ENCODE measurements at places on chromosomes 1 and 21.

DNA sequence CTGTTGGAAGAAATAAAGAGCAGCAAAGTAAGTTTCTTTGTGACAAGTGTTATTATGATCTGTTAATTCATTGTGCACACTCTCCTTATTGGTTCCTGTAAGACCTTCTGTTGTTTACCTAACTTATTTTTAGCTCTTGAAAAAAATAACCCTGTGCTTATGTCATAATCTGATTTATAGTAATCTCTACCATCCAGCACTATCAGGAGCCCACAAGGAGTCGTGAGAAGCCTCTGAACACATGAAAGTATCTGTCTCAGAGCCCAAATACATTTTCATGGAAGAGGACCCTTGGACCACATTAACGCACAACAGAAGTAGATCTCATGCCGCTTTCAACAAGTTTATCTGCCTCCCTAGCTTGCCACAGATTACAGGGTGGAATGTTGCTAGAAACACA lies 45.8 kb downstream of the CENPF start:
- DNase-seq = no peak

- DNase-seq = no peak
These were observed 115.6 kb upstream of the GUCA2B start for GRCh38 chr1:42037586-42037985.

GRCh38 chr1:233614173-233614742 lies 352 bp downstream of the KCNK1 start:
- DNase-seq = peak; percentile 7

GRCh38 chr1:231093156-231093922 lies 53.3 kb upstream of the FAM89A start:
- DNase-seq = peak; percentile 62

Data from endothelial cell of umbilical vein (primary cell).